ENCODE measurements at places on chromosomes 16 and 17.

DNA sequence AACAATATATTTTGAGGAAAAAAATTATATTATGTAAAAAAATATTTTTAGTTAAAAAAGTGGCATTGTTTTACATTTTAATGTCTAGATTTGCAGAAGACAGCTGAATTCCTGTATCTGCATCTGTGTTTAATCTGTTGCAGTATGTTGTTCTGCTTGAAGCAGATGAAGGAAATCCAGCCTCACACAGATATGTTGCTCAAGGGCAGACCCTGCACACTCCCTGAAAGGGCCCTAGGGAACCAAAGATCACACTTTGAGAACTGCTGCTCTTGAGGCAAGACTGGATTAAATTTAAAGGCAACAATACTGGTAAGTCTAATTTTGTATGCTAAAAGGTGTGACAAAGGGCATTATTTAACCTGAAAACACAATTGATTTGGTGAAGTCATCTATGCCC, 16.4 kb upstream of the SLC6A4 start:
- DNase-seq: no peak

- DNase-seq: no peak
These were observed 11.1 kb upstream of the WFDC1 start for GRCh38 chr16:84283314-84284153.

DNA sequence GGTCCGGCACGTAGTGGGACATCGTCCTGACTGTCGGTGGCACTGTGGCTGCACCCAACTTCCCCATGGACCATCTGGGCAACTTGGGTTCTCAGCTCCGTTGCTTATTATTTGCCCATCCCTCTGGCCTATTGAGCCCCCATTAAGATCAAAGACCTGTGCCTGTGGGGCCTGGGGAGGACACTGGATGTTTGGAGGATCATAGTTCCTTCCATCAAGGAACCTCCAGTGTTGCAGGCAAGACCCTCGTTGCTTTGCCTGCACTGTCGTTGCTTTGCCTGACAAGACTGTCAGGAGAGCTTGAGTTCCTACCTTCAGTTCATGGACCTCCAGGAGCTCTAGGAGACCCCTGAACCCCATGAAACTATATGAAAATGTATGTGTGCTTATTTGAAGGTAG, 127.2 kb downstream of the CCDC144A start:
- DNase-seq: no peak

GRCh38 chr16:23947838-23948237, 112.1 kb downstream of the PRKCB start:
- no peak for DNase-seq

DNA sequence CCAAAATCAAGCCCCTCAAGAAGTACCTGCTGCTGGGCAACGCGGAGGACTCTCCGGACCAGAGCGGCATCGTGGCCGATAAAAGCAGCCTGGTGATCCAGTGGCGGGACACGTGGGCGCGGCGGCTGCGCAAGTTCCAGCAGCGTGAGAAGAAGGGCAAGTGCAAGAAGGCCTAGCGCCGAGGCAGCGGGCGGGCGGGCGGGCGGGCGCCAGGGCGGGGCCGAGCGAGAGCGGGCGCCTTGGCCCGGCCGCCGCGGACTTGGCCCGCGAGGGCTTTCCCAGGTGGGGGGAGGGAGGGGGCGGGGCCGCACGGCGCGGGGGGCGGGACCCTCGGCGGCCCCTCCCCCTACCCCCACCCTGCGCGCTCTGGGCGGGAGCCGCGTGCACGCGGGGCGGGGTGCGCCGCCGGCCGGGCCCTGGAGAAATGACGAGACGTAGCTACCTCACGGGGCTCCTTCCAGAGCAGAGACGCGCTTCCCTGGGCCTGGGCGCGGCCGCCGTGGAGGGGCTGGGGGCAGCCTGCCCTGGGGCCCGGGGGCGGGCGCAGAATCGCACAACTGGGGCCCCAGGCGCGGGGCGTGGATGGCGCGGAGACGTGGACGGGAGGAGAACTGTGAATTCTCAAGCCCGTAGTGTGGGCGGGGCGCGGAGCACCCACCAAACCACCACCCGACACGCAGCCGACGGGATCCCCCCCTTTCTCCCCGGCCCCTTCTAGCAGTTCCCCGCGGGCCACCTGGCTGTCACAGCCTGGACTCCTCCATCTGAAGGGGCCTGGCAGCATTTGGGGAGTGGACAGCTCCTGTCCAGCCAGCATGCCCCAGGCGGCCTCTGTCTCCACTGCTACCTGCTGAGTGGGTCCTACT, 218.7 kb downstream of the NTN1 start:
- peak; percentile 72 for DNase-seq

- DNase-seq: no peak
These were observed 5.3 kb downstream of the CMTM4 start for GRCh38 chr16:66691234-66691633.

DNA sequence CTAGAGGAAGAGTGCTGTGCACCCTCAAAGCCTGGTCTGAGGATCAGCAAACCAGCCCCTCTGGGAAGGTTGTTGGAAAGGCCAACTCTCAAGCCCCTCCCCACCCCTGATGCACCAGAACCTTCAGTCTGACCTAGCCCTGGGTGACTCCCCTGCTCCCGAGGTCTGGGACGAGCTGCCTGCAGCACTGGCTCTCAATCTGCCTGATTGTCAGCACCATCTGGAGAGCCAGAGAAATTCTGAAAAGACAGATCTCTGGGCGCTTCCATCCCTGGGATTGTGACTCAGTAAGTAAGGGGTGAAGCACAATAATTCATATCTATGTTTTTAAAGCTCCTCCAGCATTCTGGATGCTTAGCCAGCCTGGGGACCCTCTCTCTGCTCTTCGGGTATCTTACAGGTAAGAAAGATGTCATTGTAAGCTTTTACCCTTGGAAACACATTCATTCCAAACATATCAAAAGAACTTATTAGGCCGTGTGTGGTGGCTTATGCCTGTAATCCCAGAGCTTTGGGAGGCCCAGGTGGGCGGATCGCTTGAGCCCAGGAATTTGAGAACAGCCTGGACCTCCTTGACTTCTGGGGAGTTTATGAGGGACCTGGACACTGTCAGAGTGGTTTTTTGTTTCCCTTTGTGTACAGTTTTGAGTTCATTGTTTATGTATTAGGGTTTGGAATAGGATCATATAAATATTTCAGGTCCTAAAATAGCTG, 147.5 kb downstream of the KCNJ12 start:
- no peak for DNase-seq

GRCh38 chr17:7883781-7884386, 4.7 kb upstream of the CHD3 start:
- no peak for DNase-seq

GRCh38 chr16:77680496-77680895, 41.8 kb upstream of the NUDT7 start:
- DNase-seq: no peak

DNA sequence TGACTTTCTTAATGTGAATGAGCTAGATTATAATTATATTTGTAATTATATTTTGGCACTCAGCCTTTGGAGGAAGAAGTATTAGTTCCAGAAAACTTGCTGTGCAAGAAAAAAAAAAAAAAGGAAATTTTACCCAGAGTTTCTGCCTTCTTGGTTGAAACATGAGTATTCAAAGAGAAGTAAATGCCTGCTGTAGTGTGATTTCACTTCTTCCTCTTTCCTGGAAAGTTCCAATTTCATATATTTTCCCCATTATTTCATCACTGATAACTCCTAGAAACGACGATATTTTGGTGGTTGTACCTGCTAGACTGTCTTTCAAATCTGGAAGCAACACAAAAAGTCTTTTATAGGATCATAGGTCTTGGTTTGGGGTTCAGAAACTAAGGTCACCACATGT, 20.4 kb upstream of the MPHOSPH6 start:
- no peak for DNase-seq

- no peak for DNase-seq
These were observed 409.8 kb downstream of the CDH11 start for GRCh38 chr16:64712026-64712425.

GRCh38 chr17:14149751-14150150, 80.4 kb downstream of the COX10 start:
- no peak for DNase-seq

GRCh38 chr17:80725517-80725916, 180.9 kb downstream of the RPTOR start:
- DNase-seq: no peak

DNA sequence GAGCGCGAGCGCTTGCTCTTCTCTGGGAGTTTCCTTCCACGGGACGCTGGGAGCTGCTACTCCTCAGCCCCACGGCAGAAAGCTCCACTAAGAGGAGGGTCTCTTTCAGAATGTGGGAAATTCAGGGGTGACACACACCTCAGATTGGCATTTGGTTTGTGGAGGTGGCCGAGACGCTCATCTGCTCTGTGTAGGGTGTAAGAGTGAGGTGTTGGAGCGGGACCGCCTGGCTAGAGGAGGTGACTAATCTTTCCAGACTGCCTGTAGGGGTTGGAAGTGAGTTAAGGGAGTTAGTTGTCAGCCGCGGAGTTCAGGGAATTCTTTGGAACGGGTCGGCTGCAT, 735 bp downstream of the PSMD11 start:
- DNase-seq: peak; percentile 32

GRCh38 chr16:84545114-84545737, 40.8 kb upstream of the MEAK7 start:
- DNase-seq: no peak

DNA sequence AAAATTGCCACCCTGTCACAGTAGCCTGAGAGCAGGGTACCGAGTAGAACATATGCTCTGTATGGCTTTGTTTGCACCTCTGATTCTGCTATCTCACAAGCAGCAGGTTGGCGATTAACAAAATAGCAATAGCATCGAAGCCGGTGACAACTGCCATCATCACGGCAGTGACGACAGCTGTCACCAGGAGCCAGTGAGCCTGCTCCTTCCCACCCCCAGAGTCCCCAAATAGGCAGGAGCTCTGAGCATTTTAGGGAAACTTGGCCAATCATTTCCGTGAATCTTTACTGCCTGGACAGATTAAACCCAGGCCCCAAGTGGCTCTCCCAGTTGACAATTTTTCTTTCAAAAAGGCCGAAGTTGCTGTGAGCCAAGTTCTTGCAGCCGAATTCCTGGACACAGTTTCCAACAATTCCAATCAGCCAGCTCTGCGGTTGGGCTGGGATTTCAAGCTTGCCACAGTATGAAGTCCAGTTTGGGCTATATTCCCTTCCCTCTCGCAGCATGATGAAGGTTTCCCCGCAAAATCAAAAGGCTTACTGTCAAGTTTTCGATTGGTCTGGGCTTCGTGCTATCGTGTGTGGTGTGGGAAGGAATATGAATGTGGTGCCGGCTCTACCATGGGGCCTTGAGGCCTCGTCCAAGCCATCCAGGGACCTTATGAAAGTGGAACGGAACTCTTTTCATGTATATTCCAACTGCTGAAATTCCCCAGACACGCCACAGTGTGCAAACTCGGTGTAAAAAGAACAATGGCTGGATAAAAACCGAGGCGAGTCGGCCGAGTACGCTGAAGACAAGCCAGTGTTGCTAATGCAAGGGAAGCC, 186.6 kb downstream of the C16orf78 start:
- DNase-seq: no peak

Measured in stimulated activated naive CD8-positive, alpha-beta T cell treated with anti-CD3 and anti-CD28 coated beads, Interleukin-15, Interleukin-2, amounts not matched to agents 100 U/mL and 50 U/mL, for 24 hours (primary cell).